Activated CD4-positive, alpha-beta T cell treated with anti-CD3 and anti-CD28 coated beads, Interleukin-2, amount 50 U/mL, for 4 hours (primary cell): ENCODE measurements at places on chromosomes 11 and 22.

- DNase-seq: no peak
Observed at GRCh38 chr11:34915136-34916014, 804 bp downstream of the APIP start.

DNA sequence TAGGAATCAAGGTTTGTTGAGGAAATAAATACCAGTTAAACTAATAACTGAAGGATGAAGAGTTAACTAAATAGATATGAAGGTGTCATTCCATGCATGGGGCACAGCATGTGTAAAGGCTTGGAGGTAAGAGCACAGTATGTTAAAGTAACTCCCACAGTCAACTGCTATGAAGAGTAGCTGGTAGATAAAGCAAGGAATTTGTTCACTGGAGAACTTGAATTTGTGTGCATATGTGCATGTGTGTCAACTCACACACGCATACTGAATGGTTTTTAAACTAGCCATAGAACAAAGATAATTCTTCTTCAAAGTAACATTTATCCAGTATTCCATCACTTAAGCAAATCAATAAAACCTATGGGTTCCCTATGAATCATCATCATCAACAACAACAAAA, 135.9 kb downstream of the FAM76B start:
- DNase-seq: no peak

- DNase-seq: no peak
Observed at GRCh38 chr11:118606157-118606843, 1.1 kb upstream of the PHLDB1 start.

GRCh38 chr11:98710986-98711385, 309.8 kb upstream of the CNTN5 start:
- DNase-seq: no peak

DNA sequence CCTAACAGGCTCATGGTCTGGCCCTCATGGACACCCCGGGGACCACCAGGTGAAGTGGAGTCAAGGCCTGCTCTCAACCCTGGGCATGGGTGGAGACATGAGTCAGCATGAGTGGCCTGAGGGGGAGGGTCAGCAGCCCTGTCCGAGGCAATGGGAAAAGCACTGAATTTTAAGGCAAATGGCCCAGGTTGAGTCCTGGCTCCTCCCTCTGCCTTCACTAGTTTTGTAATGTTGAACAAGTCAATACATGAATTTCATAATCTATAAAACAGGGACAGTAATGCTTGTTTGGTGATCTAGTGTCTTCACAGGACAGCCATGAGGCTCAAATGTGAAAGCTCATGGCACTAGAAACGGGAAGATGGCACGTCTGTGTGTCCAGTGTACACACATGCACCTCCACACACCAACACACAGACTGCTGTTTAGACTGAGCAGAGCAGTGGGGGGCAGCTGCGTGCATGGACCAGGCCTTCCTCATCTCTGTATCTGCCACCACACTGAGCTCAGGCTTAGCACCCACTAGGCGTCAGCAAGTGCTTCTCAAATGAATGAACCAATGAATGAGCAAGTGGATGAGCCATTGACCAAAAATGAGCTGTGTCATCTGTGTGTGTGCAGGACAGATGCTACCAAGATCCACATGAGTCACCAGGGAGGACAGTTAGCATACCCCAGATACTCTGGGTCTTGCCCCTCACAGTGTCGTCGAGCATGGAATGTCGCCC, 63.4 kb downstream of the NRXN2 start:
- DNase-seq: no peak

- DNase-seq: no peak
Observed at GRCh38 chr11:120256779-120257178, 16.8 kb downstream of the POU2F3 start.

GRCh38 chr11:40118780-40119179, 1340.7 kb downstream of the LRRC4C start:
- DNase-seq: no peak

DNA sequence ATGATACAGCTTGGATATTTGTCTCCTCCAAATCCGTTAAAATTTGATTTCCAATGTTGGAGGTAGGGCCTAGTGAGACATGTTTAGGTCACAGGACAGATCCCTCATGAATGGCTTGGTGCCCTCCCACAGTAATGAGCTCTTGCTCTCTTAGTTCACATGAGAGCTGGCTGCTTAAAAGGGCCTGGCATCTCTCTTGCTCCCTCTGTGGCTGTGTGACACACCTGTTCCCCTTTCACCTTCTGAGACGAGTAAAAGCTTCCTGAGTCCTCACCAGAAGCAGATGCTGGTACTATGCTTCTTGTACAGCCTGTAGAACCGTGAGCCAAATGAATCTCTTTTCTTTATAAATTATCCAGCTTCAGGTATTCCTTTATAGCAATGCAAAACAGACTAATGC, 3.5 kb downstream of the VPS37C start:
- DNase-seq: no peak

GRCh38 chr11:109745996-109746625, 324.1 kb downstream of the C11orf87 start:
- no peak for DNase-seq

GRCh38 chr22:28855355-28856094, 27.8 kb upstream of the ZNRF3 start:
- DNase-seq: peak; percentile 19

DNA sequence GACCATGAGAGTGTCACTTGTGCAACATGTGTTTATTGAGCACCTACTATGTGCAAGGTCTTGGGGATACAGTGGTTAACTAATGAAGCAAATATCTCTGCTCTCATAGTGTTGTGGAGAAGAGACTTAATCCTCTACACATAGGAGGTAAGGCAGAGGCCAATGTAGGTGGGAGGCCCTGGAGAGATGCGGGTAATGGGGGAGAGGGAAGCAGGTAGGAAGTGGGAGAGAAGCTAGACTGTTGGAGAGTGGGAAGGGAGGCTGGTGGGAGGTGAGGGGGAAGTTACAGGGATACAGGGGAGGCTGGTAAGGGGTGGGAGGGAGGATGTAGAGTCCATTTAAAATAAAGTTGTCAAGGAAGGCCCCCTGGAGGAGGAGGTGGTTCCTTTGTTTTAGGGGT, 240.0 kb downstream of the MIAT start:
- no peak for DNase-seq

GRCh38 chr11:47435687-47436086, 9.4 kb upstream of the PSMC3 start:
- no peak for DNase-seq

DNA sequence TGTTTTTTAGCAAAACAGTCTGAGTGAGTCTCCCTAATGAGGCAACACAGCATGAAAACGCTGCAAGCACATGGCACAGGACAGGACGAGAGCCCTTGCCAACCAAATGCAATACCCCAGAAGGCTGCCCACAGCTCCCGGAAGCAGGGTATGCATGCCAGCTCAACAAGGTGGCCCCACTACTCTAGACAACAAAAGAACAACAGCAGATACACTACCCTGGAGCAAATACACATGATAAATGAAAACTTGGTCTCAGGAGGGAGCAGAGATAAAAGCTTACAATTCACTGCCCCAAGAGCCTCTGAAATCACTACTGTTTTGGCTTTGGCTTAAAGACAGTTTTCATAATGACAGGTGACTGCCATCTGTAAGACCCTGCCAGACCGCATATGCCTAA, 785.4 kb upstream of the API5 start:
- no peak for DNase-seq

DNA sequence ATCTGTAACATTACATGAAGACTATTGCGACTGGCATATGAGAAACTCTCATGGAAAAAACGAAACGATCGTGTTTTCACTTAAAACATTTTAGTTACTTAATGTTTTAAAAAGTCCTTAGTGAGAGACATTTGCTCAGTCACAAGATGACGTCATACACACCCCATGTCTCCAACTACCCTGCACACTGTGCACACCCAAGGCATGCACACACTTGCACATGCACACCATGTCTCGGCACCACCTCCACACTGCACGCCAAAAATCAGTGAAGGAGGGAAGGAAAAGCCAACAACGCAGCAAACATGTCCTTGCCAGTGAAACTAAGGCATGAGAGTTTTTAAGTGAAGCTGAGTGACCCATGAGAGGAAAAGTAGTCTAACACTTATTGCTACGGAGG, 18.0 kb downstream of the NCAPD3 start:
- no peak for DNase-seq

GRCh38 chr22:23175817-23176644, 4.3 kb upstream of the BCR start:
- DNase-seq: no peak

GRCh38 chr22:39731881-39732555, 161.5 kb downstream of the CACNA1I start:
- no peak for DNase-seq

DNA sequence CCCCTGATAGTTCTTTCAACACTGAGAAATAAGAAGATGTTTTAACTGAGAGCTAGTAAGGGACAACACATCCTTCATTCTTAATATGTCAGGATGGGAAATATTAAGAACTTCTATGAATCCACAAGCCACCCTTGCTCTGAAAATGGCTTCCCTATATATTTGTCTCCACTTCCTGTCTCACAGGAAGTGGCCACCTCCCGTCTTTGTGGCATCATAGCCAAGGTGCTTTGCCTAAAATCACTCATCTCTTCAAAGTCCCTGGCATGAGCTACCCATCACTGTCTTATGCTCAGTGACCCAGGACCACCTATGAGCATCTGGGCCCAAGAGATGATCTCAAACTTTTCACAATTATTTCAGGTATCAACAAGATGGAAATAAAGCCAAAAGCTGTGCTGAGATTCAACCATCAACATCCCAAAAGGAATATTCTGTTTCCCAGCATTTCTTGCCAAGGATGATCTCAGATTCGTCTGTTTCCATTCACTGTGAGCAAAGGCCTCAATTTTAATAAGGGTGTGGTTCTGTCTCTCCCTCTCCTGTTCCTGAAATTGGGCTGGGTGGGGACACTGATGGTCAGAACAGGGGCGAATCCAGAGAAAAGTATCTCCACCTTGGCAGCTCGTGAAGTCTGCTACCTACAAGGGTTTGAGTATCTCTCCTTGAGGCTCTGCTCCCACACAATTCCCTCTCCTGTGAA, 493.9 kb downstream of the MN1 start:
- no peak for DNase-seq

DNA sequence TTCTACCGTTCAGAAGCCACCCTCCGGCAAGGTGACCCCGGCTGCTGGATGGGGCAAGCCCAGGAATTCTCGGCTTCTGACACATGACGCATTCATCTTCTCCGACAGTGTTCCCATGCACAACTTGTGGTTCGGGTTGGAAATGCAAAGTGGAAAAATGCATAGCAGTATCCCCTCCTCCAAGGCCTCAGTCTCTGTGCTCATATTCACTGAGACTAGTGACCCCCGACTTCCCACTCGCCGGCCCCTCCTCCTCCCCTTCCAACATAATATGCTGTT, 70.0 kb upstream of the NTM start:
- no peak for DNase-seq

DNA sequence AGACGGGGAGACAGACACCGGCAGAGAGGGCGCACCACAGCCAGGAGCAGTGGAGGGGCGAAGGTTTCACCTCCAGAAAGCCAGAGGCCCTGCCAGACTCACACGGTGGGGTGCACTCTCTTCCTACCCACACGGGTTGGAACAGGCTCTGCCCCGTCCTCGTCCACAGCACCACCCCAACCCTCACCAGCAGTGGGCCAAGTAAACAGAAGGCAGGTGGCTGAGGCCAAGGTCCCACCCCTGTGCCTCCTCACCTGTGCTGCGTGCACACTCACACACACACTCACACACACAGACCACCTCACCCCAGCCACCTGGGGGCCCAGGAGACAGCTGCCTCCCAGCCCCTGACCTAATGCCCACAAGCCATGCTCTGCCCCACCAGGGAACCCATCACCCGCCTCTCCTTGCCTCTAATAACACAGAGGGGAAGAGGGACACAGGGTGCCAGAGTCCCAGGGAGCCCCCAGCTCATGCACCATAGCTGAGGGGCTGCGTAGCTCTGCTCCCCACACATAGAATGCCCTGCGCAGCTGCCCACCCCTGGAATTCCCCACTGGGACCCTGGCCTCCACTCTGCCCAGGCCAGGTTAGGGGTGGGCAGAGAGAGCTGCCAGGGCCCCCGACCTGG, 3.1 kb downstream of the CYB5R3 start:
- DNase-seq: no peak

DNA sequence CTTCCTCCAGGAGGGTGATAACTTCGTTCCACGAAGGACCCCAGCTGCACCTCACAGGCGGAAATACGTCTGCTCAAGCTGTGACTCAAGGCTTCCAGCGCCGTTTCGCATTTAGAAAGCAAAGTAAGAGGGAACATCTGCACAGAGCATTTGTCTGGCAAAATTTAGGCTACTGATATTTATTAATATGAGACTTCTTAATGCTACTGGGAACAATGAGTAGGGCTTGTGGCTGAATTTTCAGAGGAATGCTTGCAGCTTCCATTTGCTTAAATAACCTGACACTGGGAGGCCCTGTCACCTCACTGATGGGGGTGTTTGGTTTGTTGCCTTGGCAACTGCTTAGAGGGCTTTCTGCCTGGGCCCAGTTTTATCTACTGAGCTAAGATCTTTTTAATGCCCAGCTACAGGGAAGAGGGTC, 14.7 kb upstream of the ST14 start:
- no peak for DNase-seq

- no peak for DNase-seq
Observed at GRCh38 chr11:69439651-69440464, 41.6 kb upstream of the LINC01488 start.

GRCh38 chr11:62120001-62120400, 3.8 kb upstream of the INCENP start:
- no peak for DNase-seq

DNA sequence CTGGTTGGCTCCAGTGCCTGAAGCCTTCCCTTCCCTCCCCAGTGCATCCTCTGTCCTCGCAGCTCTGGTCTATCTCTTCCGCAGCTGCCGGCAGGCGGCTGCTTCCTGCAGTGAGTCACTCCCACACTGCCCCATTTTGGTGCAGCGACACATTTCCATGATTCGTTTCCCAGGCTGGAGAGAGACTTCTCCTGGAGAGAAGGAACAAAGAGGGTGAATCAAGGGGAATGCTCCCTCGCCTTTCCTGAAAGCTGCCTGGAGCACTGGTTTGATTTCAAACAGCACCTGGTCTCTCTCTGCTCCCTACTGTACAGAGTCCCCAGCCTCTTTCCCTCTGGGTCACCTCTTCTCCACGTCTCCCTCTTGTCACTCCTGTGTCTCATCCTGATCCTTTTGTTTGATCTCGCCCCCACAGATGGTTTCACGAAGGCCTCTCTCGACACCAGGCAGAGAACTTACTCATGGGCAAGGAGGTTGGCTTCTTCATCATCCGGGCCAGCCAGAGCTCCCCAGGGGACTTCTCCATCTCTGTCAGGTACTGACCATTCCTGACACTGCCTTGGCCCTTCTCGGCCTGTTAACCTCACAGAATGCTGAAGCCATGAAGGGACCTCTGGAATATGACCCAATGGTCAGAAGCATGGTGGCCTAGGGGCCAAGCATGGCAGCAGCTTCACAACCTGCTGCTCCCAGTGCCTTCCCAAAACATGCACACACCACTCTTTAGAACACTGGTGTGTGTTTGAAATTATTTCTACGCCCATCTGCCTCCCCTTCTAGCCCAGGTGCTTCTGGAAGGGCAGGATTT, at the start of gene TMA7B:
TSS of gene TMA7B (plus strand) at position 758 of the 808 bp plus-strand sequence. CDS start 3,978 bp downstream, outside the sequence.
- DNase-seq: no peak

GRCh38 chr11:119734788-119735187, 5.8 kb upstream of the NECTIN1 start:
- DNase-seq: no peak
